T-cell (primary cell): ENCODE measurements at places on chromosomes 6 and 20. TPM values are rescaled to one million over a fixed set of nuclear protein-coding genes. Genes with fewer than 3 reads are reported as not detected.

DNA sequence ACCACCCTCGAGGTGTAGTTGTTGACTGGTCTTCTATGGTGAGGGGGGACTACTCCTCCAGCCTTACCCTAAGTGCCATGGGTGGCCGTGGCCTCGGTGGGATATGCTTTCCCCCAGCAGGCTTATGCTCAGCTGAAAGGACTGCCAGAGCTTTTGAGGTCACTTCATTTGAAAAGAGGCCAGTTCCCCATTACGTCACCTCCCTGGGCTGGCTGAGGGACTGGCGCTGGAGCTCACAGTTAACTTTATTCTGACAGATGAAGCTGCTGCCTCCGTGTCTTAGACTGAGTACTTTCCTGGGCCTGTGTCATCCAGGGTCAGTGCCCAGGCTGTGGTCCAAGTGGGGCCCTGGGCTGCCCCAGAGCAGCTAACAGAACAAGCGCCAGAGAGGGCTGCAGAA, 42.8 kb upstream of the PCMTD2 start:
- no peak for DNase-seq

GRCh38 chr6:113351173-113351834, 505.8 kb upstream of the MARCKS start:
- DNase-seq: no peak

GRCh38 chr6:162315291-162315690, 412.3 kb downstream of the PRKN start:
- DNase-seq: no peak

- no peak for DNase-seq
Observed at GRCh38 chr20:39661833-39662232, 699.7 kb downstream of the DHX35 start.

GRCh38 chr6:160791459-160791858, 89.4 kb downstream of the PLG start:
- DNase-seq: no peak

GRCh38 chr20:48278961-48279481, 493.7 kb upstream of the SULF2 start:
- no peak for DNase-seq

DNA sequence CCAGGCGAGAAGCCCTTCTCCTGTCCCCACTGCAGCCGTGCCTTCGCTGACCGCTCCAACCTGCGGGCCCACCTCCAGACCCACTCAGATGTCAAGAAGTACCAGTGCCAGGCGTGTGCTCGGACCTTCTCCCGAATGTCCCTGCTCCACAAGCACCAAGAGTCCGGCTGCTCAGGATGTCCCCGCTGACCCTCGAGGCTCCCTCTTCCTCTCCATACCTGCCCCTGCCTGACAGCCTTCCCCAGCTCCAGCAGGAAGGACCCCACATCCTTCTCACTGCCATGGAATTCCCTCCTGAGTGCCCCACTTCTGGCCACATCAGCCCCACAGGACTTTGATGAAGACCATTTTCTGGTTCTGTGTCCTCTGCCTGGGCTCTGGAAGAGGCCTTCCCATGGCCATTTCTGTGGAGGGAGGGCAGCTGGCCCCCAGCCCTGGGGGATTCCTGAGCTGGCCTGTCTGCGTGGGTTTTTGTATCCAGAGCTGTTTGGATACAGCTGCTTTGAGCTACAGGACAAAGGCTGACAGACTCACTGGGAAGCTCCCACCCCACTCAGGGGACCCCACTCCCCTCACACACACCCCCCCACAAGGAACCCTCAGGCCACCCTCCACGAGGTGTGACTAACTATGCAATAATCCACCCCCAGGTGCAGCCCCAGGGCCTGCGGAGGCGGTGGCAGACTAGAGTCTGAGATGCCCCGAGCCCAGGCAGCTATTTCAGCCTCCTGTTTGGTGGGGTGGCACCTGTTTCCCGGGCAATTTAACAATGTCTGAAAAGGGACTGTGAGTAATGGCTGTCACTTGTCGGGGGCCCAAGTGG, 5.3 kb downstream of the SNAI1 start:
- DNase-seq: no peak

DNA sequence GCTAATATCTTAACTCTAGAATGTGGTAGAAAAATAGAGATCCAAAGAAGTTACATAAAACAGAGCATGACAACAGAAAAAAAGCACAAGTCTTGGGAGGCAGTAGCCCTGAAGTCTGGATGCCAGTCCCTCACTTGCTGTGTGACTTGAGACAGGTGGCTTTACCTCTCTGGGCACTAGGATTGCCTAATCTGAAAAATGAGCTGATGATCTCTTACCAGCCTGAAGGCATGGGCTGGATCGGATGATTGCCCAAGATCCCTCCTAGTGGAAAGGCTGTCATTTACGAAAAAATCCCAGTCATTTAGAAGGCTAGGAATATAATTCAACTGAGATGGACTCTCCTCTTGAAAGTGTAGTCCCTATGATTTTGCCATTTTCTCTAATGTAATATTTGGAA, 10.9 kb upstream of the GCM1 start:
- DNase-seq: no peak

GRCh38 chr20:13085275-13085674, 76.5 kb downstream of the SPTLC3 start:
- no peak for DNase-seq

FERMT1 gene
- total RNA-seq: not detected

PM20D2 gene
- 7.5 TPM for total RNA-seq

SIRT5 gene
- 16.8 TPM for total RNA-seq

MAVS gene
- total RNA-seq: 43.3 TPM
